HS-27A (cell line): ENCODE measurements at places on chromosomes 16 and 17.

DNA sequence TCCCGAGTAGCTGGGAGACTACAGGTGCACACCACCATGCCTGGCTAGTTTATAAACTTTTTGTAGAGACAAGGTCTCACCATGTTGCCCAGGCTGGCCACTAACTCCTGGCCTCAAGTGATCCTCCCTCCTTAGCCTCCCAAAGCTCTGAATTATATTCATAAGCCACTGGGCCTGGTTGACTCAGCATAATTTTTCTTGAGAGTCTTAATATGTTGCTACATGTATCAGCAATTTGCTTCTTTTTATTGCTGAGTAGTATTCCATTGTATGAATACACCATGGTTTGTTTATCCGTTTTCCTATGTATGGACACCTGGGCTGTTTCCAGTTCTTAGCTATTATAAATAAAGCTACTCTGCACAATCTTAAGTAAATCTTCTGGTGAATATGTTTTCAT, 42.4 kb upstream of the NSRP1 start:
- no peak for DNase-seq

DNA sequence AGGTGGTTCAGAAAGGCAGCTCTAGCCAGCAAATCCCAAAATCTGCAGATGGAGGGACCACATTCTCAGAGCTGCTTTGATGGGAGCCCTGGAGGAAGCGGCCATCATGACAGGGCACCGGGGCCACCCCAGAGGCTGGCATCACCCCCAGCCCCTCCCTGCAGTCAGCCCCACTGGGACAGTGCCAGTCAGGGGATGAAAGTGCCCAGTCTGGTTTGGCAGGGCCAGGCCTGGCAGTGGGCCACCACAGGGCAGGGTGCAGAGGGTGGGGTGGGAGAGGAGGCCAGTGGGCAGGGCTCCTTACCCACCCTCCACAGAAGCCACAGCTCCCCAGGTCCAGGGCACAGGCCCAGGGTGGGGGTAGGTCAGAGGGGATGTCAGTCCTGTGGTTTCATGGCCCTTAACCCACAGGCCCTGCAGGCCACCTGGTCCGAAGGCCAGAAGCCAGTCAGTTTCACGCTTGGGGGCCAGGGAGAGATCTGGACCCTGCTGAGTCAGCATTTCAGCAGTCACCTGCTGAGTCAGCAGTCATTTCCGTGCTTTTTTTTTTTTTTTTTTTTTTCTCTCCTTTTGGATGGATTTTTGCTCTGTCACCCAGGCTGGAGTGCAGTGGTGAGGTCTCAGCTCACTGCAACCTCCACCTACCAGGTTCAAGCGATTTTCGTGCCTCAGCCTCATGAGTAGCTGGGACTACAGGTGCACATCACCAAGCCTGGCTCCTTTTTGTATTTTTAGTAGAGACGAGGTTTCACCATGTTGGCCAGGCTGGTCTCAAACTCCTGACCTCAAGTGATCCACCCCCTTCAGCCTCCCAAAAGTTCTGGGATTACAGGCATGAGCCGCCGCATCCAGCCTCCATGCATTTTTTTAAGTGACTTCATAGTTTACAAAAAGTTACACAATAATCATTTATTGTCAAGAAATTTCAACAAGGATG, 10.4 kb downstream of the SLC25A10 start:
- DNase-seq: no peak

DNA sequence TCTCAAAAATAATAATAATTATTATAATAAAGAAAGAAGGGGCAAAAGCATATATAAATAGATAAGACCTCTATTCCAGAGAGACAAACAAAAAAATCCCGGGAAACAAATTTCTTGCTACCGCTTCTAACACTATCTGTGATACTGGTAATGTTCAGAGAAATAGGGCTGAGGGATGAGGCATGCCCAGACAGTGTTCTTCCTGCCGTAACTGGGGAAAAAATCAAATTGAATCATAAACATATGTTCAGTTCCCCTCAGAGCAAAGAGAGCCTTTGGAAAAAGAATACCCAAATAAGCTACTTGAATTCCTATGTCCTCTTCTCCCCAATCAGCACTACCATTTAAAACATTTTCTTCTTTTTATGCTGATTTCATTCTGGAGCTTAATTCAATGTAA, 688.0 kb downstream of the KCNJ2 start:
- DNase-seq: no peak

DNA sequence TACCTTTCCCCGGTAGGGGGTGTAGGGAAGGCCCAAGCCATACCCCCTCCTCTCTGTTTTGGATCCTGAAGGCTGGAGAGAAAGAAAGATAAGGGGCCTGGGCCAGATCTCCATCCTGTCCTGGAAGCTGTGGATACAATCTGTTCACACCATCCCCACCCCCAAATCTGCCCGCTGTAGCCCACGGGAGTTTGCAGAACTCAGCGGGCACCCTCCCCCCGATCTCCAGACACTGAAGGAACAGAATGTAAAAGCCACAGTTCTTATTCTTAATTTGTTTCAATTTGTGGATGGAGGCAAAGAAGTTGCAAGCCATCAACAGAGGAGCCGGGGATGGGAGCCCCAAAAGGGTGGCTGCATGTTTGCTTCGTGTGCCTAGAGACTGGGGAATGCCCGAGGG, 27.2 kb downstream of the GJD3 start:
- DNase-seq: no peak

DNA sequence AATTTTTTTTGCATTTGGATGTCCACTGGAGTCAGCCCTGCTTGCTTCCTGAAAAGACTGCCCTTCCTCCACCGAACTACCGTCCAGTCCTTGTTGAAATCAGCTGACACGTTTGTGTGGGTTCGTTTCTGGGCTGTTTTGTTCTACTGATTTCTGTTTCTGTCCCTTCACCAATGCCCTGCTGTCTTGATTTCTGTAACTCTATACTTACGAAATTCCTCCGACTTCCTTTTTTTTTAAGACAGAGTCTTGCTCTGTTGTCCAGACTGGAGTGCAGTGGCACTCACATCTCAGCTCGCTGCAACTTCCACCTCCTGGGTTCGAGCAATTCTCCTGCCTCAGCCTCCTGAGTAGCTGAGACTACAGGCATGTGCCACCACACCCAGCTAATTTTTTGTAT, 8.4 kb upstream of the GAA start:
- DNase-seq: no peak

GRCh38 chr17:72691017-72691416, 401.5 kb downstream of the SLC39A11 start:
- DNase-seq: no peak

GRCh38 chr16:21283521-21284289, 5.6 kb upstream of the CRYM start:
- DNase-seq: no peak

DNA sequence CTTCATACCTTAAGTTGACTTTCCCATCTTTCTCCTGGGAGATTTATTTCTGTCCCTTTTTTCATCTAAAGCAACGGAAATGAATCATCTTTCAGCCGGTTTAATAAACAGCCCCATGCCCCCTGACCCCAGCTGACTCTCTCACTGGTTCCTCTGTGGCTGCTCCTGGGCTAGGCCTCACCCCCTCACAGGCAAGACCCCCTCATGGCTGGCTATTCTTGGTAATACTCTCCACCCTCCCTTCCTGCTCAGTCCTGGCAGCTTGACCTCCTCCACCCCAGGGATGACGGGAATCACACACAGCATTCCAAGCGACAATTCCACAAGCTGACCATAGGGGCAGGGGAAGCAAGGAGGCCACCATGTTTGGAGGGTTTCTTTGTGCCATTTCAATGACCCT, 1.5 kb upstream of the ADAP2 start:
- DNase-seq: no peak

GRCh38 chr16:24988129-24988518, 27.0 kb downstream of the ARHGAP17 start:
- DNase-seq: no peak

DNA sequence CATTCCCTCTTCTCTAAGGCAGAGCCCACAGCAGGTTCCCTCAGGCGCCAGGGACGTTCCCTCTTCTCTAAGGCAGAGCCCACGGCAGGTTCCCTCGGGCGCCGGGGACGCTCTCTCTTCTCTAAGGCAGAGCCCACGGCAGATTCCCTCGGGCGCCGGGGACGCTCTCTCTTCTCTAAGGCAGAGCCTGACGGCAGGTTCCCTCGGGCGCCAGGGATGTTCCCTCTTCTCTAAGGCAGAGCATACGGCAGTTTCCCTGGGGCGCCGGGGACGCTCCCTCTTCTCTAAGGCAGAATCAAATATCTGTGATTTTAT, 24.3 kb downstream of the ACSF3 start:
- DNase-seq: no peak

DNA sequence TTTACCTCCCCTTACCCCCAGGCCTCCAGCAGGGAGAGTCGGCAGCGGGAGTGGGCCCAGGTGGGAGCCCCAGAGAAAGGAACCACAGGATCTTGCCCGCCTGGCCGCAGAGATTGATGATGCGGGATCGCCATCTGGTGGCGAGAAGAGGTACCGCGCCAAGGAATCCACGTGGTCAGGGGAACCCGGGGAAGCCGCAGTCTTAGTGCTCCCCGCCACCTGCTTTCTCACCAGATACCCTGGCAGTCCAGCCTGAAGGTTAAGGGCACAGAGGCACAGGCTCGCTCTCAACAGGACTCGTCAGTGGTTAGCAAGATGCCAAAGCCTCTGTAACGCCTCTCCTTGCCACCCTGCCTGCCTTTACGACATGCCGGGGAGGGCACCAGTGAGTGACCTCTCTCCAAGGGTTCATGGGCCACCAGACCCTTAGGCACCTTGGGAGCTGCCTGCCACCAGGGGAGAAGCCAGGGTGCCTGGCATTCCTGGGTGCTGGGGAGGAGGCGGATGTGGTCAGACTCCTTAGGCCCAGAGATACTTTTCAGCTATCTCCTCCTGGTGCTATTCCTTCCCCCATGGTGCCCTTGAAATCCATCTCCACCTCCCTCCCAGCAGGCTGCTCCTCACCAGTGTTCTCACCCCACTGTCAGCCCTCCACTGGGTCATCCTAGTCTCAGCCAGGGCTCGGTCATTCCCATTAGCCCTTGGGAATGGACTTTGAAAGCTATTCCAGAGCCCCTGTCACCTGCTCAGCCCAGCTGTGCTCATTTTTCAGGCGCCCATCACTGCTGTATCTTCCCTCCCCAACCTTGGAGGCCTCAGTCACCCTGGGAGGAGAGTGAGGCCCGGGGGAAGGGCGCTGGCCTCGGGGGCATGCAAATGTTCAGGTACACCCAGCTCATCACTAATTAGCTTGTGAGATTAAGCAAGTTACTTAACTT, 5.5 kb upstream of the RHBDF2 start:
- DNase-seq: no peak

DNA sequence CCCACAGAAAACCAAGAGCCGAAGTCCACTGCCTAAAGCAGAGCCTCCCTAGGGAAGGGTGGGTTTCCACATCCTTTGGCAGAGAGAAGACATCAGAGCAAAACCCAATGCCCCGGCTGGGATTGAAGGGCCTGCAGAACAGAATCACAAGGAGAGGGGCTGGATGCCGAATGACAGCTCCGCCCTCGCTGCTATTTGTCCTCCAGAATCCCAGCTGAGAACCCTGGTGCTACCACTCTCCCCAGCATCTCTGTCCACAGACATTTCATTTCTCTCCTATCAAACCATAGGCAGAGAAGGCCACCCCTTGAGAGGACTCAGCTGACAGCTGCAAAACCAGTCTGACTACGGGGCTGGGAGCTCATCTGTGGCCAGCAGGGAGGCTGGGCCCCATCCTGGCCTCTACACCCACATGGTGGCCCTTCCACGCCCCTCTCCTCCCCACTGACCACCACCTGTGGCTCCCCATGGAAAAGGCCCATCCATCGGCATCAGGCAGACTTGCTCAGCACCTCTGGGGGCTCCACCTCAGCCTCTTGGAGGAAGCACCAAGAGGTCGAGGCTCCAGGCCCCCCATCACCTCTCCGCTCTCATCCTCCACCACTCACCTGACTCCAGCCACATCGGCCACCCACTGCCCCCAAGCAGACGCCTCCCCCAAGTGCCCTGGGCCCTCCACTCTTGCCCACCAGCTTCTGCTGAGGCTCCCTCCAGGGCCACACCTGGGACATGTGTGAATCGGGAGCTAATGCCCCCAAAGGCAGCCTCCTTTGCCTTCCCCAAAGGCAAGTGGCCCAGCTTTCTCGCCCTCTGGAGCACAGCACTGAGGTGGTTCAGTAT, 288.5 kb downstream of the C16orf95 start:
- DNase-seq: no peak

GRCh38 chr17:39996162-39996561, 15.6 kb downstream of the PSMD3 start:
- no peak for DNase-seq

DNA sequence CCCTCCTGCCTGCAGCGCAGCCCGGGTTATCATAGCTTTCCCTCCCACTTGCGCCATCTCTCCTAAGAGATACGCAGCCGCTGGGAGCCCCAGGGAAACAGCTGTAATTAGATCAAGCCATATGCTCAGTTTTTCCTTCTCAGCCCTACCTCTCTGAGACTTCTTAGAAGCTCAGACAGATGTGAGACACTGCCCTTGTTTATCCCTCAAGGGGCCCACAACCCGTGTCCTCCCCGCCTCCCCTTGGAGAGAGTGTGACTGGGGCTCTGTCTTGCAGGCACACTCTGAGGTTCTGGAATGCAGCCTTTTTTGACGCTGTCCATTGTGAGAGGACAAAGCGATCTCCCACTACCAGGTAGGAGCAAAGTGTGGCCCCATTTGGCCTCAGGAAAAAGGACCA, 31.2 kb downstream of the CIBAR2 start:
- DNase-seq: no peak

DNA sequence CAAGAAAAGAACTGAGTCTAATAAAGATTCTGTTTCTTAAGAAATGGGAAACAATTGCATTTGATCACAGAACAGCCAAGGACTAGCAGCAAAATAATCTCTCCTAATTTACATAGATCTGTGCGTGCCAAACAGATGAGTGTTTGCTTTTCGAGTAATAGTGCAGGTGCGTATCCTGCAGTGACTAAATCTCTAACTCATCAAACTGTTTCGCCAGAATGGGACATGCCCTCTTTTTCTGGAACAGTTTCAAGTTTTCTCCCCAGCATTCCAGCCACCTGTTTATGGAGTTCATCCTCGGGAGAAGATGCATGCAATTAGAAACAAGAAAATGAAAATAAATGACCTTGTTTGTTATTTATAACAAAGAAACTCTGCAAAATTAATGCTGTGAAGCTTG, 5.7 kb upstream of the TOX3 start:
- no peak for DNase-seq

GRCh38 chr17:77473615-77474226, 333.0 kb downstream of the SEC14L1 start:
- DNase-seq: no peak
